Activated CD8-positive, alpha-beta T cell treated with anti-CD3 and anti-CD28 coated beads for 36 hours (primary cell): ENCODE measurements at places on chromosomes 13 and 19.

GRCh38 chr19:45467115-45467455 is 711 bp upstream of the FOSB start:
- no peak for DNase-seq

DNA sequence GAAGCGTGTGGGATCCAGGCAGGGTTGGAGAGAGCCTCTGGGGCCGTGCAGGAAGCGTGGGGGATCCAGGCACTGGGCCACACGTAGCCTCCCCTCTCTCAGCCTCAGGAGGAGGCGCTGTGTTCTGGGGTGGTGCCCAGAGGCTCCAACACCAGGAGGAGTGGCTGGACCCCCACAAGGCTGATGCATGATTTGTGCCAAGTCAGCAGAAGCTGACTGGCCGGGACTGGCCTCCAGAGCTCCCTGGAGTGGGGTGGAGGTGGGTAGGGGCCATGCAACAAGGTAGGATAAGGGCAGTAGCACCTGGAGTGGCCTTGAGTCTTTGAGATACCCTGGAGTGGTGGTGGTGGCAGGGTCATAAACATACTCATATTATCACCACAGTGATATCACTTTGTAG is 75.3 kb downstream of the ERICH6B start:
- no peak for DNase-seq

DNA sequence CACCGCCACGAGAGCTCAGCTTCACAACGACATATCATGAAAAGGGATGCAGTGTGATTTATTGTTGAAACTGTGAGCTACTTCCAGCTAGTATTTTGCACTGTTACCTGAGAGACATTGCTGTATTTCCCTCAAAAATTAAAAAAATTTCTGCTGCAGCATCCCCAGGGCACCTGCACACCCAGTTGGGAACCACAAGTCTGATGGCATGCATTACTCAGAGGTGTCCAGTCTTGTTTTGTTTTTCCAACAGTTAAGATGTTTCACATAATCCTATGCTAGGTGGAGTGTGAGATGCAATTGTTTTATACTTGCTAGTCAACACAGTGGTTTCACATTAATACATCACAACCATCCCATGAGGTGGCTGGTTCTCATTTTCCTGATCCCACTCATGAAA is 285.2 kb downstream of the SHISA2 start:
- DNase-seq, result no peak

DNA sequence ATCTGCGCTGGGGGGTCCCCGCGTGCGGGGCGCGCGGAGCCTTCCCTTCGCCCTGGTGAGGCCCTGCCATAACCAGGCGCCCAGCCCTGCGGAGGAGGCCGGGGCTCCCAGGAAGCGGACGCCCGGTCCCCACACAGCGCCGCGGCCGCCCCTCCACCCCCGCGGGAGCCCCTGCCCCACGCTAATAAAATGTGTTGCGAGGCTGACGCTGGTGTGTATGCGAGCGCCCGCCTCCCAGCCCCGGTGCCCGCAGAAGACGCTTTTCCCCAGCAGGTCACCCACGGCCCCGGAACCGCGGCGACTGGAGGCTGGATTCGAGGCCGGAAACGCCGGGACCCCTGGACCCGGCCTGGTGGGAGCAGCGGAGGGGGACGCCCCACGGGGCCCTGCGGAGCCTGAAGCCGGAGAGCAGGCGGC is 12.1 kb upstream of the CDC34 start:
- DNase-seq, result no peak

- DNase-seq, result peak; percentile 24
Observed at GRCh38 chr13:51902776-51903175, 41.0 kb downstream of the CCDC70 start.

GRCh38 chr13:34654647-34655046 is 287.4 kb upstream of the NBEA start:
- DNase-seq, result no peak

- no peak for DNase-seq
Observed at GRCh38 chr19:35291916-35292315, at the start of gene MAG. MAG (plus strand) TSS chr19:35292161; CDS start chr19:35295409, 3,248 bp downstream.

GRCh38 chr19:41753159-41753558 is 2.2 kb upstream of the CEACAM6 start:
- peak; percentile 84 for DNase-seq

DNA sequence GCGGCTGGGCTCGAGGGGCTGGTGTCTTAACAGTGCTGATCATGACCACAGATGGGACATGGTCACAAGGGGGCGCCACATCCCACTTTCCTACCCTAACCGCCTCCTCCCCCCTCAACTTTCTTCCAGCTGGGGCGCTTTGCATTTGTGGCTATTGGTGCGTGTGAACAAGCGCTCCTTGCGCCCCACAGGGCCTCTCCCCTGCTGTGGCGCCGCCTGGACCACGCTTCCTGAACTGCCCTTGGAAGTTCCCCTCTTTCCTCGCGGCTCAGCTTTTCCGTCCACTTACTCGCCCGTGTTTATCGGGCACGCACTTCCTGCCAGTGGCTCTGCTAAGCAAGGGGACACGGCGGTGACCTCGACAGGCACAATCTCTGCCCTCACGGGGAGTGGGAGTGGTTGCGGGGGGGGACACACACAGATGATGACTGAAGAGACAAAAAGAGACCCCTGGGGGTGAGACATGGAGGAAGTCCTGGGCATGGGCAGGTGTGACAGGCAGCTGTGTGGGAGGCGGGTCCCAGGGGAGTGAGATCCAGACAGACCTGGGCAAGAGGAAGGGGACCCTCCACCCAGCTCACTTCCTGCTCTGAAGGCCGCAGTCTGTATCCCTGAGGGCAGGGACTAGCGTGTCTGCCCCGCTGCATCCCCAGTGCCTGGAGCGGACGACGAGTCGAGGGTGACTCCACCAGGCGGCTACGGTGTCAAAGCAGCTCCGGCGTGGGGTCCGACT is 40.3 kb downstream of the ZNF787 start:
- peak; percentile 90 for DNase-seq

DNA sequence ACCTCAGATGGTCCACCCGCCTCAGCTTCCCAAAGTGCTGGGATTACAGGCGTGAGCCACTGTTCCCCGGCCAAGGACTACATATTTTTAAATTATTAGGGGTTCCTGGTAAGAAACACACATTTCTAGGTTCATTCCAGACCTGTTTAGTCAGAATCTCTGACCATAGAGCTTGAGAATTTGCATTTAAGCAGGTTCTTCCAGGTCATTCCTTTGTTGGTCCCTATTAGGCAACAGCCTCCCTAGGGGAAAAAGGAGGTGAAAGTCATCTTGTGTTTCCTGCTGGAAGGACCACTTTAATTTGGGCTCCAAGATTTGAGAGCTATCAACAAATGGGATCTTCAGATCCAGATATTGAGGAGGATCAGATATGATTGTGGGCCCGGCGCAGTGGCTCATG is 16.3 kb downstream of the S1PR2 start:
- DNase-seq, result no peak

GRCh38 chr13:48094404-48094780 is 512 bp downstream of the MED4 start:
- DNase-seq, result no peak

DNA sequence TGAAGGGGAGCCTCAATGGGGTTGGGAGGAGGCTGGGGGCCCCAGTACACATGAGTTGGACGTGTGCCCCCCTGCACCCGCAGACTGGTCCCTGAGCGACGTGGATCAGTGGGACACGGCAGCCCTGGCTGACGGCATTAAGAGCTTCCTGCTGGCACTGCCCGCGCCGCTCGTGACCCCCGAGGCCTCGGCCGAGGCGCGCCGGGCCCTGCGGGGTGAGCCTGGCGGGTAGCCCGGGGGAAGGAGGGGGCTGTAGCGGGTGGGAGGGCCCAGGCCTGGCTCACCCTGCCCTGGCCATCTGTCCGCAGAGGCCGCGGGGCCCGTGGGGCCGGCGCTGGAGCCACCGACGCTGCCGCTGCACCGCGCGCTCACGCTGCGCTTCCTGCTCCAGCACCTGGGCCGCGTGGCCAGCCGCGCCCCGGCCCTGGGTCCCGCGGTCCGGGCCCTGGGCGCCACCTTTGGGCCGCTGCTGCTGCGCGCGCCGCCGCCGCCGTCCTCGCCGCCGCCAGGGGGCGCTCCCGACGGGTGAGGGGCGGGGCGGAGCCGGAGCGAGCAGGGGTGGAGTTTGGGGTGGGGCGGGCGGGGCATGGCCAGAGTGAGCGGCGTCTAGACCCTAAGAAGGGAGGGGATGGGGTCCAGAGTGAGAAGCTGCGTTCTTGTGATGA is 8.1 kb downstream of the PIK3R2 start:
- peak; percentile 74 for DNase-seq

DNA sequence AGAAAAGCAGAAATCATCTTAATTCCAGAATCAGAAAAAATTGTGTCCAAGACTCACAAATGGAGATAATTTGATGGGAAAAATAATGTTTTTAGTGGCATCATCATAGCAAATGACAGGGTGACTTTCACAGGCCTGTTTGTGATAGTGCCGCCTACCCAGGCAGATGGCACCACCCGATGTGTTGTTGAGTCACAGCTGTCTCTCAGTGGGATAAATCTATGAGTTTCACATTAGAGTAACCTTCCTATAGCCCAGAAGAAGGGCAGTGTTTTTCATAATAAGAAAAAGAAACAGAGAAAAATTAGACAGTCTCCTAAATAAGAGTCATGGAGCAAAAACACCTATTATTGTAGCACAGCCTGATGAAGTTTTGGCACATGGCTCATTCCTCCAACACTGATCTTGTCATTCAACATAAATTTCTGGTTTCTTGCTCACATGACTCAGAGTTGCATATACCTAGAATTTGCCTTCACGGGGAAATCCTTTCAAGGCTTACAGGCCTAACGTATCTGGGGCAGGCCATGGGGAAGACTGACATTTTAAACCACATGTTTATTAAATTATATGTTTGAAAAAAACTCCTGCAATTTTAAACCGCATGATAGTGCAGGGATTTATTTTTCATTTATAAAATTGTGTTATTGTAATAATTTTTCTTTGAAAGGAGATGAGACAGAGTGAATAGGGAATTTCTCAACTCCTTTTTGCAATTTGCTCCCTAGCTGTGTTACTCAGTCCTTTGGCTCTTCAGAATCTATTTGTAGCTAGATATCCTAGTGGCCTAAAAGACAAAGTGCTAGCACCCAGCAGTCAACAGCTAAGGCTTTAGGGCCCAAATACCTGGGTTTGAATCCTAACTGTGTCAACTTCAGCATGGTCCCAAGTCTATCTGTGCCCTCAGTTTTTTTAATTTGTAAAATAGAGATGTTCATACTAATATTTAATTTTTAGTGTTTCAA is 393.7 kb downstream of the NDFIP2 start:
- peak; percentile 4 for DNase-seq

DNA sequence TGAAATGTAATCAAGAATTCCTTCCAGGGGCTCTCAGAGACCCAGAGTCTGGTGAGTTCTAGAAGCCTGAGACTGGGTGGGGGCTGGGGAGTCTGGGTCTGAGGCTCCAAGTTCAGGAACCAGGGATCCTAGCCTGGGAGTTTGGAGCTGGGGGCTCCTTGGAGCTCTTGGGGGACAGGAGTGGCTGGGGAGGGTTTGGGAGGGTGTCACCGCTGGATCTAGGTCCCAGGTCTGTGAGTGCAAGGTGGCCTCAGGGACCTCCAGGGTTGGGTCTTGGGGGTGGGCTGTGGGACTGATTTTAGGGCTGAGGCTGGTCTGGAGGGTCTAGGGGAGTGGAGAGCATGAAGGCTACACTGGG is 1.1 kb downstream of the SYCN start:
- DNase-seq, result no peak

DNA sequence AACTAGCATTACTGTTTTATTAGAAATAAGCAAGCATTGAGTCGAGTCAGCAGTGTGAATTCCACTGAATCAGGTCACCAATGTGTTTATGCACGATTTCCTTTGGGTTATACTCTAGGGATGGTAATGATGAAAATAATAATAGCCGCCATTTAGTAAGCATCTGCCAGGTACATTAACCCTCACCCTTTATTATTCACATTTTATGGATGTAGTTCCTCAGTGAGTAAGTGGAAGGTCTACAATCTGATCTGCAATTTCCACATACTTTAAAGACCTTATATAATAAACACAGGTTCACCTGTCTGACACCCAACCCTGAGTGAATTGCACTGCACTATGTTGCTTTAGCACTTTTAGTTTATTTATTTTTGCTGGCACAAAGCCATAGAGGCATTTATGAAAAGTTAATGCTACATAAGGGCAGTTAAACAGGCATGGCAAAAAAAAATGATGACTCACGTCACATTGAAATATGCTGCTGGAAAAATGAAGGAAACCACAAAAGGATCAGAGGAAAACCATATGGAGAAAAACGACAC is 122.4 kb downstream of the TRPC4 start:
- DNase-seq, result no peak
